ENCODE measurements at places on chromosomes 12 and 14.

DNA sequence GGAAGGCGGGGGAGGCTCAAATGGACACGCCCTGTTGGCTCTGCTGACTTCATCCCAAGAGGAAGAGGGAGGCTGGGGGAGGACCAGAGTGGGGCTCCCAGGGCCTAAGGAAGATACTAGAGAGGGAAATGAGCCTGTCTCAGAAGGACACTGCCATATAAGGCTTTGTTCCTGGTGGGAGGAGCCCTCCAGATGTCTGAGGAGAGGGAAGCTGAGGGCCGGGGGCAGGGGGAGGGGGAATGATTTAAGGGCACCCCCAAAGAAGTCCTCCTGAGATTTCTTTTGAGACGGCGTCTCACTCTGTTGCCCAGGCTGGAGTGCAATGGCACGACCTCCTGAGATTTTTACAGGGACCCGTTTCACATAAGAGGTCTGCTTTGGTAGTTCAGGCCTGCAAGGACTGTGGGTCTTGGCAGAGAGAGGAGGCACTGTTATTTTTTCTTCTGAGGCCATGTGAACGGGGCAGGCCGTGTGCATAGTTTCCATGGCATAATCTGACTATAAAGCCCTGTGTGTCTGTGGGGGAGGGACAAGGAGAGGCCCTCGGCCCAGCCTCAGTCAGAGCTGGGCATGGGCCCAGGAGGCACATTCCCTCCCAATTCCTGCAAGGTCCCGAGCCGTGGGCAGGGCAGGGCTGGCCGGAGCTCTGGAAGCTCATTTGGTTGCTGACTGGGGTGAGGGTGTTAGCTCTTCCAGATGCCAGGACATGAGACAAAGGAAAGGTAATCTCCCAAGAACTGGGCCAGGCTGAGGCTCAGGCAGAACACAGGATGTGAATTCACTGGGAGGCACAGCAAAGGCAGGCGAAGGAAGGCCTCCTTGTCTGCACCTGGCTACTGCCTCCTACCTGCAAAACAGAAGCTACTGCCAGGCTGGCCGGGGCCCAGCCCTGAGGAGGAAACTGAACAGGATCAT lies 22.2 kb upstream of the PLEKHG3 start:
- no peak for DNase-seq

GRCh38 chr12:70241845-70242244 lies 1.4 kb upstream of the CNOT2 start:
- no peak for DNase-seq

DNA sequence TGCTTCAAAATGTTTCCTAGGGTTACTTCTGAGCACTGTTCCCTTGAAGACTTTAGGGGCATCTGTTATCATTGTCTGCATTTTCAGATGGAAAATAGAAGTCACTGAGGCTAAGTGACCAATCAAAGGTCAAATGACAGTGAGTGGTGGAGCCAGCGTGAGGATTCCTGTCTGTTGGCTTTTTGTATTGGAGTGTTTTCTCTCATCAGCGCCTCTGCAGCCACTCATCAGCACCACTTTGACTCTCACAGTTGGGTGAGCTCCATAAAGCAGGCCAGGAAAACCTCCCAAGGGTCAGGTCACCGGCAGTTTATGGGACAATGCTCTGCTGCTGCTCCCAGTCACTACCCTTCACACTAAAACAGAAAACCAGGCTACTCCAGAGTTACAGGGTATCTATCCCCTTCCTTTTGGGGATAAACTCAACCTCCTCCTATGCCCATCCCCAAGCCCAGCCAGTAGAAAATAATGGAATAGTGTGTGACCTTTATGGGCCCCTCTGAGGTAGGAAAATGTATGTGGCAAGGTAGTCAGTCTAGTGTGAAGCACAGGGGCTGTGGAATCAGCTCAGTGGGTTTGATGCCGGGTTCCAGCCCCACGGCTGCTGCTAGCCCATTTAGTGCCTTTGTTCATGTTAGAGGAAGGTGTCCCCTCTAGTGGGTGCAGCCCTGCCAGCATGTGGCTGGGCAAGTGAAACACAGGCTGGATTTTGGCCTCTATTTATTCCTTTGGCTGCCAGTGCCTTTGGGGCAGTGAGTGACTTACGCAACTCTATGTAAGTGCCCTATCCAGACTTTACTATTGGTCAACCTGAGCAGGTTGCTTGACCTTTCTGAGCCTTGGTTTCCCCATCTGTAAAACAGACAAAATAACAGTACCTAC lies 133.8 kb upstream of the CPM start:
- DNase-seq: no peak

GRCh38 chr14:94771158-94771905 lies 1.4 kb upstream of the GSC start:
- DNase-seq: no peak

DNA sequence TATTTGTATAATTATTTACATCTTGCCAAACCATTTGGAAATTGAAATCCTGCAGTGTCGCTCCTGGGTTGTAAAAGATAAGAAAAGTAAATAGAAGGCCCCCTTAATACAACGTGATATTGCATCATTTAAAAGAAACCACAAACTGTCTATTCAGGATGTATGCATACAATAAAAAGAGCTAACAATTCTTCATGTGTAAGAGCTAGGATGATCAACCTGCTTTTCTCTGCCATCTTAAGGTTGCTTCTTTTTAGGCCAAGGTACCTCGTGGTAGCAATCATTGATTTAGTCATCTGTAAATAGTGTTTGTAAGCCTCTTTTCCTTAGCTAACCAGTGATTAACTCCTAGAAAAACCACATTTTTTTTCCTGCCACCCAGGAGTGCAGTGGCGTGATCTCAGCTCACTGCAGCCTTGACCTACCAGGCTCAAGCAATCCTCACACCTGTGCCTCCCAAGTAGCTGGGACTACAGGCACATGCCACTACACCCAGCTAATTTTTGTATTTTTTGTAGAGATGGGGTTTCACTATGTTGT lies 3.3 kb upstream of the USP44 start:
- no peak for DNase-seq

- DNase-seq: no peak
Observed at GRCh38 chr12:14654416-14654815, 42.0 kb downstream of the GUCY2C start.

GRCh38 chr14:26143057-26143456 lies 454.8 kb downstream of the NOVA1 start:
- DNase-seq: no peak

DNA sequence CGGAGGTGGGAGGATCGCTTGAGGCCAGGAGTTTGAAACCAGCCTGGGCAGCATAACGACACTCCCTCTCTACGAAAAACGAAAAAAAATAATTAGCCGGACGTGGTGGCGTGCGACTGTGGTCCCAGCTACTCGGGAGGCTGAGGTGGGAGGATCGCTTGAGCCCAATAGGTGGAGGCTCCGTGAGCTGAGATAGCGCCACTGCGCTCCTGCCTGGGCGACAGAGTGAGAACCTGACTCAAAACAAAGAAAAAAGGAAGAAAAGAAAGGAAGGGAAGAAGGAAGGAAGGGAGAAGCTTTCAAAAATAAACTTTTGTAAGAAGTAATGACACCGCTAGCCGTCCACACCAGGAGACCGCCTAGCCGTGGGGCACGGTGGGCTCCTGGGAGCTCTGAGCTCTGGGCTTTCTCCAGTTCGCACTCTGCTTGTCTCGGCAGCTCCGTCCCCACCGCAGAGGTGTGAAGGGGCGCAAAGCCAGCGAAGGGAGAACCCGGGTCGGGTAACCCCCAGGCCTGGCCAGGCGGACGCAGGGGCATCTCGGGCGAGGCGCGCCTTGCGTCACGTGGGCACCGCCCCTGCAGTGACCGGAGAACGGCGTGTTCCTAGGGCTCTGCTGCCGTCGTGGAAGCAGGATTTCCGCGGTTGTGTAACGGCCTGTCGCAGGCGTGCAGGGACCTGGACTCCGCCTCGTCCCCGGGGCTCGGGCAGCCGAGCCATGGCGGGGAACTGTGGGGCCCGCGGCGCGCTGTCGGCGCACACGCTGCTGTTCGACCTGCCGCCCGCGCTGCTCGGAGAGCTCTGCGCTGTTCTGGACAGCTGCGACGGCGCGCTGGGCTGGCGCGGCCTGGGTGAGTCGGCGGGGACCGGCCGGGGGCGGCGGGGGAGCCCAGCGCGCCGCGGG lies at the start of gene IRAK3:
Gene IRAK3 (plus strand): TSS at position 631 of the 902 bp plus-strand sequence. CDS start 86 bp downstream, at position 717.
- peak; percentile 13 for DNase-seq

DNA sequence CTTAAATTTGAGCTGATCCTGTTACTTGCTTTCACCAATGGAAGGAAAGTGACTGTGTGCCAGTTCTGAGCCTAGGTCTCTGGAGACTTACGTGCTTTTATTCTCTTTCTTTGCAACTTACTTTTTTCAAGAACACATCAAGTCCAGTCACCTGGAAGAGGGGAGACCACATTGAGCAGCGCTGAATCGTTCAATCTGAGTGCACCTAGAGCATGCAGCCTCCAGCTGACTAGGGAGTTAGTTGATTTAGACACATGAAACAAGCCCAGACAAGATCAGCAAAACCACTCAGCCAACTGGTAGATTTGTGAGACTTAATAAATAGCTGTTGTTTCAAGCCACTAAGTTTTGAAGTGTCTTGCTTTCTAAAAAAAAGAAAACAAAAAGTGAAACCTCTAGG lies 1014.8 kb upstream of the FBXO33 start:
- DNase-seq: no peak
